ENCODE measurements at places on chromosomes 11 and 22.

DNA sequence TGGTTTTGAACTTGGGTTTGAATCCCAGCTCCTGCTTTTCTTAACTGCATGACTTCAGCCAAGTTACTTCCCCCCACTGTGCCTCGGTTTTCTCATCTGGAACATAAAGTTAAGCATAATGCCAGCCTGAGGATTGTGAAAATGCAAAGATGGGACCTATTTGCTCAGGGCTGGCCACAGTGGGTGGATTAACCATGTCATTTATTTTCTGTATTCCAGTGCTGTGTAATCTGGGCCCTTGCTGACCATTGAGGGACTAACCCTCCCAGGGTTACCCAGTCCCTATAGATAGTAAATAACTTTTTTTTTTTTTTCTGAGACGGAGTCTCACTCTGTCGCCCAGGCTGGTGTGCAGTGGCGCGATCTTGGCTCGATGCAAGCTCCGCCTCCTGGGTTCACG is 1.5 kb upstream of the VPREB3 start:
- DNase-seq, result no peak

GRCh38 chr11:98107736-98108135 is 913.0 kb upstream of the CNTN5 start:
- DNase-seq, result no peak

- DNase-seq, result no peak
These were observed 12.5 kb downstream of the IL17REL start for GRCh38 chr22:49999946-50000586.

DNA sequence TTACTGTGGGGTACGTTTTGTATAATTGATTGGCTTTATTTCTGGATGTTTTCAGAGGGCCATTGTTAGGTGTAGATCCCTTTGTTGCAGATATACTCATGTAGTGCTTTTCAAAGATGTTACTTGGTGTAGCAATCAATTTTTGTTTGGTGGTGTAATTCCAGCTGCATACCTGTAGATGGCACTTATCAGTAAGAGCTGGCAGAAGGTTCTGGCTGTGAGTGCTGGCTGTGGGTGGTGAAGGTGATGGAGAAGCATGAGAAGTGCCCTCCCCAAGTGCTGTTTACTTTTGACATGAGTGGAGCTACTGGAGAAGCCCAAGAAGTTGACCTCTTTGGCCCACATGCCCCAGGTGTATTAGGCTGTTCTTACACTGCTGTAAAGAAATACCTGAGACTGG is 1074.9 kb downstream of the FAM181B start:
- no peak for DNase-seq

DNA sequence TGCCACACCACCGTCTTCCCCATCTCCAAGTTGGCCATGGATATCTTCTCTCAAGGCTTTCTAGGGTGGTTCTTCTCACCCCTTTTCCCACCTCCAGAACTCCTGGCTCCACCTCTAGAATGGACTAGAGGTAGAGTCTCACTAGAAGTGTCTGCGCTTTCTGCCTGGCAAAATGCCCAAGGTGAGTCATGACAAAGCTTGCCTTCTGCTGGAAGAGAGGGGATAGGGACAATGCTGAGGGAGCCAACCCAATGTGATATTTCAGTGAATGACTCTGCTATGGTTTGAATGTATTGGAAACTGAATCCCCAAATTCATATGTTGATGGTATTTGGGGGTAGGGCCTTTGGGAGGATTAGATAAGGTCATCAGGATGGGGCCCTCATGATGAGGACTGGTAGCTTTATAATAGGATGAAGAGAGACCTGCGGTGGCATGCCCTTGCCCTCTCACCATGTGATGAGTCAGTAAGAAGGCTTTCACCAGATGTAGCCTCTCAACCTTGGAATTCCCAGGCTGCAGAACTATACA is 4.1 kb upstream of the CD82 start:
- DNase-seq, result no peak

GRCh38 chr11:46120346-46121300 is 631 bp downstream of the PHF21A start:
- no peak for DNase-seq

- no peak for DNase-seq
These were observed 9.0 kb upstream of the PANX3 start for GRCh38 chr11:124602193-124602592.

DNA sequence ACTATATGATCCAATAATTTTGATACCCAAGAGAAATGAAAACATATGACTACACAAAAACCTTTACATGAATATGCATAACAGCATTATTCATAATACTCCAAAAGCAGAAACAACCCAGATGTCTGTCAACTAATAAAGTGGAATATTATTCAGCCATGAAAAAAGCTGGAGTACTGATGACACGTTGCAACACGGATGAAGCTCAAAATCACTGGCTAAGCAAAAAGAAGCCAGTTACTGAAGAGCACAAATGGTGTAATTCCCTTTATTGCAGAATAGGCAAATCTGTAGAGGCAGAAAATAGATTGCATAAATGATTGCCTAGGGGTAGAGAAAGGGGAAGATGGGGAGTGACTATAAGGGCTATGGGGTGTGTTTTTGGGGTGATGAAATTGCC is 117.6 kb upstream of the FGF3 start:
- DNase-seq, result no peak

GRCh38 chr11:86696451-86696850 is 24.0 kb upstream of the ME3 start:
- no peak for DNase-seq

GRCh38 chr11:2314525-2315394 is 12.9 kb downstream of the TSPAN32 start:
- no peak for DNase-seq

- no peak for DNase-seq
These were observed 1.3 kb downstream of the TIGD3 start for GRCh38 chr11:65355776-65356393.

DNA sequence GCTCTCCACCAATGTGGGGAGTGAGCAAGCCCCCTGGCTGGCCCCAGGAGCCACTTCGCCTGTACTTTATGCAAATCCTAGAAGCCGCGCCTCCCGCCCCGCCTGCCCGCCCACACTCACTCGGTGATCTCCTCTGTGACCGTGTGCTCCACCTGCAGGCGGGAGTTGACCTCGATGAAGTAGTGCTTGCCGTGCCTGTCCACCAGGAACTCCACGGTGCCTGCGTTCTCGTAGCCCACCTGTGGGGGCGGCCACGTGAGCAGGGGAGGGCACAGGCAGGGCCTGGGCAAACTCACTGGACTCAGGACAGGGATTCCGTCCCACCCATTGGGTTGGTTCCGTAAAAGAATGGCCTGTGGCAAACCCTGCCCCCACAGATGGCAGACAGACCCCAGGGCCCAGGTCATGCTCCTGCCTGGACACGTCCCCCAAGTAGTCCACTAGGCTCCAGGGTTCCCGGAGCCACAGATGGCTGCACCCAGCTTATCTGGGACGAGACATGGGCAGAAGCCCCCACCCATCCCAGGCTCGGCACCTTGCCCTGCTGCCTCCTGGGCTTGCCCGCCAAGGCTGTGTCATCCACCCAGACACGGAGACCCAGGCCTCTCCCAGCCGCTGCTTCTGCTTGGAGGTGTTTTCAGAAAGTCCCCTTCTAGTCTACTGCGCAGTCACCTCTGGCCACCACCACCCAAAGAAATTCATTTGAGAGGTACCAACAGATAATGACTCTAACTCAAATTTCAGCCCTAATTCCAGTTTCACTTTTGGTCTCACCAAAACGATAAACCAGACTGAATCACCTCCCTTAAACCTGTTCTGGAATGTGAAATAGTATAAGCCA is 12.1 kb downstream of the LRFN4 start:
- peak; percentile 72 for DNase-seq

DNA sequence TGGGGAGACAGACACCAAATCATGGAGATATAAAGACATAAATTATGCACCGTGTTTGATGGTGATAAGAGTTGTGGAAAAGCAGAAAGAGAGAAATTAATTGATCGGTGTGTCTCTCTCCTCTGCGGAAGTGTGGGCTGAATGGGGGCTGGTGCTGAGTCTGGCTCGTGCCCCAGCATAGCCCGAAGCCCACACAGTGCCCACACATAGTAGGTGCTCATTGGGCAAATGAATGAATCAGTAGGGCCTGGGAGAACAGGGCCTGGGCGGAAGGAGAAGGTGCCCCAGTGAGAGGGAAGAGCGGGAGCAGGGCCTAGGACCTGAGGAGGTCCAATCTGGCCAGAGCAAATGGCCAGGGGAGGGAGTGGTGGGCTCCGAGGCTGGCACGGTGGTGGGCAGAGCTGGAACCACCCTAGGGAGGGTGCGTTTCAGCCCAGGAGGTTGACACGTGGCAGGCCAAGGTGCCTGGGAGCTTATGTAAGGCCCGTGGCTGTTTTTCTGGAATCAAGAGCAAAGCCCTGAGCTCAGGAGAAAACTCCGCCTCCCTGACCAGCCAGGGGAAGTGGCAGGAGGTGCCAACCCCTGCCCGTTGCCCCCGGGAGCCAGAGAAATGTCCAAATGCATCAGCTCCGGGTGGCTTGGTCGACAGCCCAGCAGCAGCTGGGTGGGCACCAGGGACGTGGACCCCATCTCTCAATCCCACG is 2.1 kb upstream of the CACNA1I start:
- no peak for DNase-seq

GRCh38 chr11:6695377-6695776 is 12.2 kb upstream of the MRPL17 start:
- no peak for DNase-seq

DNA sequence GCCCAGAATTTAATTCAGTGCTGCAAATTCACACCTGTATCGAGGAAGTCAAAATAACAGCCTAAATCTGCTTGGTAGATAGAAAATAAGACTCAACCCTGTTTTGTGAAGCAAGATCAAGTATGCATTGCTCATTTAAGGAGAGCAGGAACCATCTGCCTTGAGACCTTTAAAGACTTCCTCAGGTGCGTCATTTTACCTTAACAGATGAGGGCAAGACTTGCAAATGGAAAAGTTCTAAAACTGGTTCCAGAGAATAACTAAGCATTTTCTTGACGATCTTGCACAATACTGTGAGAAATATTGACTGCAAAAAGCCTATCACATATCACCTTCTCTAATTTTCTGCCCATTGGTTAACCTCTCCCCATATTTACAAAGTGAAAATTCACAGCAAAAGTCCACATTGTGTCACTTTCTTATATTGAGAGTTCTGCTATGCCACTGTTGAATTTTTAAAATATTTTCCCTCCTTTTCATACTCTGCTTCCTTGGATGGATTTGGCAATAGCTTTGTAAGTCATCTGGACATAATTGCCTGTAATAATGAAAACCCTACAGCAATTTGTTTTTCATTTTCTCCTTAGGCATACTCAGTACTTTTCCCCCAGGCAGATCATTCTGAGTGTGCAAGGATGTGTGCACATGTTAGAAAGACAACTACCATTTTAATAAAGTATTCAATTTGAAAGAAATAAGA is 234.2 kb downstream of the AASDHPPT start:
- DNase-seq, result no peak

GRCh38 chr11:127412722-127413380 is 412.3 kb upstream of the KIRREL3 start:
- no peak for DNase-seq

DNA sequence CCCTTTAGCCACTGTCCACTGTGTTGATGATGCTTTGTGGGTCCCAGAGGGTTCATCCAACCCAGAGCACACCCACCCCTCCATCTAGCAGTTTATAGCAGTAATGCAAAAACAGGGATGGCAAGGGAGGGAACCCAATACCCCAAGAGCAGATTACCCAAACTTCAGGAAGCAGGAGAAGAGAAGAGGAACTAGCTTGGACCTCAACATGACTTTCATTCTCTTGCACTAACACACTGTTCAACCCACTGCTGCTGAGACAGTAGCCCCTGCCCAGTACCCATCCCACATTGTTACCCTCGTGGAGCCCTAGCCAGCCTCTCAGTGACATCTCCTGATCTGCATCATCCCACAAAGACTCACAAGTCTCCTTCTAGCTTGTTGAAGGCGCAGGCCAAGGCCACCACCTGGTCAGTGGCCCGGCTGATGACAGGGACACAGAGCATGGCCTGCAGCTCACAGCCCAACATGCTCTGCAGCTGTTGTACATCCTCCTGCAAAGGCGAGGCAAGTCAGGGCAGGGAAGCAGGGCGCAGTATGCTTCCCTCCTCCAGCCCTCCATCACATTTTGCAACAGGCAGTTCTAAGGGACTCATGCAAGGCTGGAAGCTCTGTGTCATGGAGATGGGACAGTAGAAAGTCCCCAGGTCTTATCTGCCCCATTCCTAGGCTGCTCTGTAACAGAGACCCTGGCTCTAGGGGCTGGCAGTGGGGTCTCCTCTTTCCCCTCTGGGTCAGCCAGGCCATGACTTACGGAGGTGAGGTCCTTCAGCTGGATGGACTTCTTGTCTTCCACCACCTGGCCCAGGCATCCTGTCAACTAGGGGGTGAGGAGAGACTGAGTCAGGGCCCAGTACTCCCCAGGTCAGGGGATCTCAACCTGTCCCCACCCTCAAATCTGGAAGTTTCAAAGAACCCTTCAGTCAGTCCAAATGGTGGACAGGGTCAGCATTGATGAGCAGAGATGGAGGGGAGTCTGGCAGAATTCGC is 85.5 kb downstream of the PDE2A start:
- no peak for DNase-seq

DNA sequence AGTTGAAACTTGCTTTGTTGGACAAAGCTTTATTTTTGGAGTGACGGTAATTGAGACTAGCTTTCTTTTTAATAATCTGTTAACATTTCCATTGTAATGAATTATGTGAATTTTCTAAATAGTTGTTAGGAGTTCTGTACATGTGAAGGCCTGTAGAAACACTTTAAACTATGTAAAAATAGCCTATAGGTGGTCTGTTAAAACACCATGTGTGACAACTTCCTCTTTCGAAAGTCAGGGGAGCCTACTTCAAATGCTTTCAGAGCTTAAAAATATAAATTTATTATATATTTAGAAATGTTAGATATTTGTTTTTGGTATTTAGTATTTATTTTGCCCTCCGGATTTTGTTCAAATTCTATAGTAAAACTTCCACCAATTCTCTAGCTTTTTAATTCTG is 28.7 kb downstream of the DDIAS start:
- no peak for DNase-seq

DNA sequence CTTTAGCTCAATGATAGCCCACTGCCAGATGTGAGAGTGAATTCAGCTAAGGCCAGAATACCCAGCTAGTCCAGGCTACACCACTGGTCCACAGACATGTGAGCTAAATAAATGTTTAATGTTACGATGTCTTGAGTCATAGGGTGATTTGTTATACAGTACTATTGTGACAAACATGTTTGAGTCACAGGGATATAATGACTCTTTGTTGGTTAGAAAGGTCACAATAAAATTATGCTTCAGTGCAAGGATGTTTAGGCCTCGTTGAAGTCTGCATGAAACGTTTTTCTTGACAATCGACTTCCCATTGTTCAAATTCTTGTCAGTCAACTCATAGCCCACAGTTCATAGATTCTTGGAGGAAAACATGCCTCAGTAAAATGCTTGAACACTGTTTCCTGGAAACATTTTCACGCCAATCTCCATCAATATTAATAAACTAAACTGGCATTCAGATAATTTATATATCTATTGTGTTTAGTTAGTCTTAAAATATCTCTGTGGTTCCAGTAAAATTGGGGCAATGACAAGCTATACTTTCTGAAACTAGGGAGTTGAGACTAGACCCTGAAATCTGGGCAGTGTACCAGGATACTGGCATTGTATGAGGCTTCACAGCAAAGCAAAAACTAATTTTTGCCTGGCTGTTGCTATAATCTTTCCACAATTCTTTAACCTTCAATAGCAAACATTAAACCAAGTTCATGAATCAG is 650.8 kb upstream of the KIRREL3 start:
- DNase-seq, result no peak

All from activated gamma-delta T cell treated with Interleukin-2 at 50 U/mL for 16 hours (primary cell).